ENCODE measurements at places on chromosomes 6 and 20. TPM values are rescaled to one million over a fixed set of nuclear protein-coding genes. Genes with fewer than 3 reads are reported as not detected.

TRIM31 gene
- total RNA-seq = not detected

BTN2A1 gene
- 10.2 TPM for total RNA-seq

MROH8 gene
- total RNA-seq = 5.3 TPM

REM1 gene
- not detected for total RNA-seq

KHDRBS2 gene
- 62.4 TPM for total RNA-seq

UNC5CL gene
- total RNA-seq = under 0.01 TPM

LMBRD1 gene
- 80.3 TPM for total RNA-seq

SLC12A5 gene
- total RNA-seq = 18.8 TPM

TREML2 gene
- total RNA-seq = under 0.01 TPM

EBF4 gene
- total RNA-seq = 11.8 TPM

MYCT1 gene
- total RNA-seq = 4.5 TPM

C6orf132 gene
- under 0.01 TPM for total RNA-seq

NFYA gene
- 34.6 TPM for total RNA-seq

PROCR gene
- total RNA-seq = 4.9 TPM

TFAP2C gene
- total RNA-seq = 2.4 TPM

MYO6 gene
- 14.7 TPM for total RNA-seq

ARHGAP40 gene
- total RNA-seq = 0.41 TPM

PRSS35 gene
- total RNA-seq = 2.0 TPM

SCUBE3 gene
- total RNA-seq = 1.6 TPM

SIRPB2 gene
- 0.82 TPM for total RNA-seq

SLC22A3 gene
- total RNA-seq = 3.3 TPM

GPR6 gene
- total RNA-seq = 7.3 TPM

SLC17A4 gene
- total RNA-seq = under 0.01 TPM

IFT52 gene
- total RNA-seq = 86.0 TPM

TOX2 gene
- total RNA-seq = 0.41 TPM

TUBB2B gene
- total RNA-seq = 5,262 TPM

C6orf89 gene
- 28.9 TPM for total RNA-seq

KIF6 gene
- 1.2 TPM for total RNA-seq

KCNG1 gene
- total RNA-seq = 22.4 TPM

CCM2L gene
- total RNA-seq = 2.9 TPM

PTPRA gene
- 135 TPM for total RNA-seq

B3GALT4 gene
- total RNA-seq = 9.0 TPM

BTNL2 gene
- total RNA-seq = not detected

TMEM217 gene
- 1.2 TPM for total RNA-seq

BMP7 gene
- 9.4 TPM for total RNA-seq

PRELID3B gene
- total RNA-seq = 68.9 TPM

CAGE1 gene
- total RNA-seq = not detected

PRKN gene
- 6.1 TPM for total RNA-seq

ARHGAP18 gene
- 10.2 TPM for total RNA-seq

C20orf202 gene
- total RNA-seq = 0.41 TPM

FERMT1 gene
- total RNA-seq = 1.2 TPM

RIN2 gene
- 9.0 TPM for total RNA-seq

NFATC2 gene
- 0.41 TPM for total RNA-seq

MCM9 gene
- total RNA-seq = 6.9 TPM

PNPLA1 gene
- total RNA-seq = not detected

CGA gene
- total RNA-seq = not detected

FHL5 gene
- 0.41 TPM for total RNA-seq

CHRNA4 gene
- total RNA-seq = 6.9 TPM

SRMS gene
- total RNA-seq = not detected

CDH26 gene
- total RNA-seq = 0.41 TPM

DDX43 gene
- total RNA-seq = 0.41 TPM

ECT2L gene
- 0.82 TPM for total RNA-seq

BCAS1 gene
- total RNA-seq = 2.4 TPM

TTK gene
- total RNA-seq = 5.7 TPM

CD109 gene
- 1.6 TPM for total RNA-seq

ZSCAN23 gene
- 11.0 TPM for total RNA-seq
